ENCODE measurements at places on chromosomes 6 and 20. TPM values are rescaled to one million over a fixed set of nuclear protein-coding genes. Genes with fewer than 3 reads are reported as not detected.

GRCh38 chr6:105759015-105759414, 327.1 kb upstream of the PRDM1 start:
- H3K36me3 ChIP-seq, result no peaks in the 10 kb centered on the region
- H3K4me1 ChIP-seq, result no peaks in the 10 kb centered on the region
- no peaks in the 10 kb centered on the region for H3K27me3 ChIP-seq
- no peak overlapping the region for H3K4me3 ChIP-seq
- no peak overlapping the region for H3K27ac ChIP-seq

GRCh38 chr6:157813750-157814455, 9.1 kb upstream of the SNX9 start:
- no peaks in the 10 kb centered on the region for H3K27me3 ChIP-seq
- DNase-seq, result no peak
- no peaks in the 10 kb centered on the region for H3K4me1 ChIP-seq
- H3K27ac ChIP-seq, result peak overlapping the region; percentile 54
- no peaks in the 10 kb centered on the region for H3K36me3 ChIP-seq
- H3K4me3 ChIP-seq, result no peak overlapping the region

- no peaks in the 10 kb centered on the region for H3K27me3 ChIP-seq
- peaks cover 8% of the 10 kb centered on the region for H3K4me1 ChIP-seq
- no peak overlapping the region for H3K27ac ChIP-seq
- DNase-seq, result no peak
These were observed 24.9 kb downstream of the FAM50B start for GRCh38 chr6:3874069-3874468.

GRCh38 chr20:11740975-11741374, 176.7 kb upstream of the BTBD3 start:
- H3K4me1 ChIP-seq, result no peaks in the 10 kb centered on the region
- DNase-seq, result no peak
- H3K4me3 ChIP-seq, result no peak overlapping the region

DNA sequence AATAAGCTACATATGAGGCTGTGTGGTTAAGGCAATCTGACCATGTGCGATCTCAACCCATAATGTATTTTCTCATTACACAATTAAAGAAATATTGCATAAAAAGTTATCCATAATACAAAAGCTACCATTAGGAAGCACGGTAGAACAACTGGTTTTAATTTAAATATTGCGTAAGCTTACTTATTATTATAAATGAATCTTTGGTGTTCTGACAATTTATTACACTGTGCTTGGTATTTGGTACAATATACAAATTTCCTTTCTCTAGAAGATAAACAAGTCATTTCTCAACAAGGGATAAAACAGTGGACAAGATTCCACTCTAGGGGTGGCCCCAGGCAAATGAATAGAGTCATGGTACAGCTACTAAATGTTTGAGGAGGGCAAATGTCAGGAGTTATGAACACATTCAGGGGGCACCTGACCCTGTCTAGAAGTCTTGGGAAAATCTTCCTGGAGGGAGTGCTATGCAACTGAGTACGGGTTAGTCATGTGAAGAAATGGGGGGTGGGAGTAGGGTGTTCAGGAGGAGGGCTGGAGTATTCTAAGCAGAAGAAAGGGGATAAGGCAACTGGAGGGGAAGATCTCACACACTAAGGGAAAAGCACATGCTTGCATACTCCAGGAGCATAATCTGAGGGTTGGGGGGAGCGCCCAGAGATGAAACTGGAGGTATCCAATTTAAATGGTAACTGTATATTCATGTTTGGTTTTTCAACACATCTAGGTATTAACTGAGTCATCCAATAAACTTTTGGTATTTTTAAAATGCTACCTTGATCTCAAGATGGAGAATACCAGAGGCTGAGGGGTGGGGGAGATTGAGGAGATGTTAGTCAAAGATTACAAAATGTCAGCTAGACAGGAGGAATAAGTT, 296.9 kb upstream of the SGK1 start:
- H3K4me1 ChIP-seq, result no peaks in the 10 kb centered on the region
- DNase-seq, result no peak
- H3K36me3 ChIP-seq, result no peaks in the 10 kb centered on the region
- no peak overlapping the region for H3K4me3 ChIP-seq

The PGC gene
- total RNA-seq, result not detected

DNA sequence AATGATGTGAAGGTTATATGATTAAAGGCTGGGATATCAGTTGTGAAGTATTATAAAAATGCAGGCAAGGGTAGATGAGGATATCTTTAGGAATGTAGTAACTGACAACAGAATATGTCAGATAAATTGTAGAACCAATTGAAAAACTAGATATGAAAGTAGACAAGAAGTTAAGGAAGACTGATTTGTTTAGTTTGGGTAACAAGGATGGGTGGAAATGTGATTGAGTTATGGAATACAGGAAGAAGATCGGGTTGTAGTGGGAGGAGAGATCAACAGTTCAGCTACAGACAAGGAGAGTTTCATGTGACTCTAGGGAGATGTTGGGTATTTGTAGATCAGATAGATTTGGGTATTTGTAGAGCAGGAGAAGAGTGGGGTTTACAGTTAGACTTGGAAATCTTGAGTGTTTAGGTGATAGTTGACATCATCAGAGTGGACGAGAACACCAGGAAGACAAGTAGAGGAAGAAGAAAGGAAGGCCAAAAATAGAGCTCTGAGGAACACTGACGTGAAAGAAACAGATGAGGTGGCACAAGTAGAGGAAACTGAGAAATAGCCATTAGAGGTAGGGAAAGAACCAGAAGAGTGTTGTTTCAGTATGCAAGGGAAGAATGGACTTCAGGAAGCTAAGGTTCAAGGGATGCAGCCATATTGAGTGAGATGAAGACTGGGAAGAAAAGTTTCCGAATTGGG, 12.1 kb upstream of the TSPYL1 start:
- no peaks in the 10 kb centered on the region for H3K27me3 ChIP-seq
- no peaks in the 10 kb centered on the region for H3K4me1 ChIP-seq
- no peak overlapping the region for H3K4me3 ChIP-seq

GRCh38 chr20:8722277-8722928, 346.5 kb upstream of the PLCB4 start:
- no peaks in the 10 kb centered on the region for H3K4me1 ChIP-seq
- no peaks in the 10 kb centered on the region for H3K36me3 ChIP-seq
- H3K27me3 ChIP-seq, result no peaks in the 10 kb centered on the region
- no peak overlapping the region for H3K27ac ChIP-seq
- H3K4me3 ChIP-seq, result no peak overlapping the region

The NFATC2 gene
- total RNA-seq, result 44.8 TPM

DNA sequence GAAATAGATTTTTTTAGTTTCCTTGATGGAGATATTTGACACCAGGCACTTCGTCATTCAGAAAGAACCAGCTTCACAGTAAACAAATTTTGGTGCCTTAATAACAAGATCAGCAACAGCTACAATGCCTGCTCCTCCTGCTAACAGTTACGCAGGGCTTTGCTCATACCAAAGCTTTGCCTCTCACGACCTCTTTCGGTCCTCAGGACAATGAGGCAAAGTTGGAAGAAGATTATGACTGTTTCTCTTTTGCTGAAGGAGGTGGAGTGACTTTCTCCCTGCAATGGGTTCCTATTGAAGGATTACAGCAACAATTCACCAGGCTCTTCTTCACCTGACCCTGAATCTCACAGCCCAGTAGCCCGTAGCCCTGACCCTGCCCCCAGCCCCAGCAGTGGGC, 440.1 kb downstream of the PREX1 start:
- no peaks in the 10 kb centered on the region for H3K27me3 ChIP-seq
- no peaks in the 10 kb centered on the region for H3K4me1 ChIP-seq
- H3K36me3 ChIP-seq, result no peaks in the 10 kb centered on the region
- H3K27ac ChIP-seq, result no peak overlapping the region
- no peak for DNase-seq
- H3K4me3 ChIP-seq, result no peak overlapping the region

The LY6G6F gene
- total RNA-seq, result not detected

The TPD52L1 gene
- total RNA-seq, result not detected

- no peak overlapping the region for H3K4me3 ChIP-seq
- H3K27me3 ChIP-seq, result no peaks in the 10 kb centered on the region
- H3K4me1 ChIP-seq, result no peaks in the 10 kb centered on the region
- no peaks in the 10 kb centered on the region for H3K36me3 ChIP-seq
These were observed 52.5 kb downstream of the FAXC start for GRCh38 chr6:99297006-99297405.

- no peak overlapping the region for H3K4me3 ChIP-seq
- no peaks in the 10 kb centered on the region for H3K27me3 ChIP-seq
- no peaks in the 10 kb centered on the region for H3K4me1 ChIP-seq
- no peak overlapping the region for H3K27ac ChIP-seq
- H3K36me3 ChIP-seq, result no peaks in the 10 kb centered on the region
These were observed 223.9 kb downstream of the SIM1 start for GRCh38 chr6:100240798-100241197.

- H3K4me3 ChIP-seq, result no peak overlapping the region
- DNase-seq, result no peak
These were observed 53.8 kb upstream of the HDAC2 start for GRCh38 chr6:114024746-114025145.

The HLA-F gene
- 522 TPM for total RNA-seq

GRCh38 chr6:167770291-167770955, 56.3 kb upstream of the AFDN start:
- H3K4me3 ChIP-seq, result no peak overlapping the region
- no peak for DNase-seq
- no peaks in the 10 kb centered on the region for H3K36me3 ChIP-seq
- H3K27ac ChIP-seq, result no peak overlapping the region

The COX4I2 gene
- not detected for total RNA-seq

Data from naive thymus-derived CD4-positive, alpha-beta T cell (primary cell).